ENCODE measurements at places on chromosomes 12 and 14.

DNA sequence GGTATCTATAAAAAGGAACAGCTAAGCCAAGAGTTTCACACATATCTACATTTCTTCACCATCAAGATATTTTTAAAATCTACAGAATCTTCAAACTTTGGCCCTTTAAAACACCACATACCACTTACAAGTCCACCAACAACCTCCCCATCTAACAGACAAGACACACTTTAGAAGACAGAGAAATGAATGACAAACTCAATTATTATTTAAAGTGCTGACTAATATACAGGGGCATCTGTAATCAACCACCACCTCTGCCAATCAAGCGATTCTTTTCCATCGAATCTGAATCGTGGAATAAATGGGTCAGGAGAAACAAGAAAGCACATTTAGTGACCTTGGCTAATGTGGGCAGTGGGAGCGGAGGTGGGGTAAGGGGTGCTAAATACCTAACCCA lies 7.7 kb downstream of the SETD3 start:
- no peak for DNase-seq

- no peak for DNase-seq
Observed at GRCh38 chr12:95571369-95571768, 20.1 kb upstream of the USP44 start.

- no peak for DNase-seq
Observed at GRCh38 chr12:50690925-50691324, 73.0 kb upstream of the ATF1 start.

GRCh38 chr12:7265251-7265650 lies 38.6 kb upstream of the ACSM4 start:
- DNase-seq: no peak

GRCh38 chr12:131370321-131370720 lies 340.6 kb upstream of the SFSWAP start:
- DNase-seq: no peak

DNA sequence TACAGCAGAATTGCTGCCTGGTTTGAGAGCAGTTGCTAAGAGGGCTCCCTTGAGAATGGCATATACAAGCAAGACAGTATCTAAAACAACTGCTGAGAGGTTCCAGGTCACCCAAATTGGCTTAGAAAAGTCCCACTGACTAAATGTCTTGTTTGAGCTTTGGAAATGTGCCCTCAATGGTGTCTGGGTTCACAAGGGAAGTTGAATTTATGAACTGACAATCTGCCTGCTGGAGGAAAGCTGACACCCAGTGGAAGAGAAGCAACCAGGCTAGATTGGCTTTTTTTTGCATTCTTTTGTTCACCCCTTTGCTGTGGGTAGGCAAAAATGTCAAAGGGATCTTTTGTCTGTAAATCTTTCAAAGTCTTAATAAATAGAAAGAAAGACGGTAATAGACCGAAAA lies 44.6 kb upstream of the NPFF start:
- DNase-seq: no peak

- DNase-seq: no peak
Observed at GRCh38 chr14:69059658-69060623, 80.8 kb upstream of the ACTN1 start.

DNA sequence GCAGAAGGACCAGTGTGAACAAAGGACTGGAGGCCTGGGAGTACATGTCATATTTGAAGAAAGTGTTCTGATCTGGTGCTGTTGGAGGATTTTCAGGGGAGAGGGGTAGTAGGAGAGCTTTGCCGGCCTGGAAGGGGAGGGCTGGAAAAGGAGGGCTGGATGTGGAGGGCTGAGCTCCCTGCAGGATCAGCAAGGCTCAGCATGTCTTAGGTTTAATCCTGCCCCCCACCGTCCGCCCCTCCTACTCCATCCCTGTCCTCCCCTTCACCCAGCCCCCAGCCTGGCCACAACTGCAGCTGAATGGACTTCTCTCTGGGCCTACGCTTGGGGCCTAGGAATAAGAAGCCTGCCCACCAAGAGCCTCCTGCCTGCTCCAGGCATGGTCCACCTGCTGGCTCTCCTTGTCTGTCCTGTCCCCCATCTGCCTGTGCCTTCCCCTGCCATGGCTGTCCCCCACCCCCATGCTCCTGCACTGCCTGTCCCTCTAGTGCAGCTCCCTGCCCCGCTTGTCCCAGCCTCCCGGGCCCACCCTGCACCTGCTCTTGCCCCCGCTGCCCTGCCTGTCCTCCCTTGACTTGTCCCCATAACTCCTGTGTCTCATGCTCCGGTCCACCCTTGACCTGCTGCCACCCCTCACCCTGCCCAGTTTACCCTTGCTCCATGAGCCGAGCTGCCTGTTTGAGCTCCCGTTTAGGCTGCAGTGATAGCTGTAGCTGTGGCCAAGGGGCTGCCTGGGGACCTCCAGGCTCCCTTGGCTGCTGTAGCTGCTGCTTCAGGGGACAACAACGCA lies 9.8 kb upstream of the RARG start:
- no peak for DNase-seq

DNA sequence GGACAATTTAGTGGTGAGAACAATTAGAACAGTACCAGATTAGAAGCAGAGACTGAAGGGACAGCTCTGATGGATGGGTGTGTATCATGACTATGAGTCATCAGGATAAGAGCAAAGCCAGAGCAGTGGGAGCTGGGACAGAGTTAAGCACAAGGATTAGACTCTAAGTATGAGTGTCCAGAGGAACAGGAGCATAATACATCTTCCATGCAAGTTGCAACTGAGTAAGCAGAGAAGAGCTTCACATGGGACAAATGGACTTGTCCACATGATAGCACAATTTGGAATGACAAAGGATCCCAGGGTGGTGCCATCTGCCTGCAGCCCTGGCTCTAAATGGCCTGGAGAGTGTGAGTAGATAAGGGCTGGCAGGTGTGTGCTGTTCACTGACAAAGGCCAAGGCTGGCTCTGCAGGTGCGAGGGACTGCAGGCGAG lies 226.4 kb upstream of the CAND1 start:
- peak; percentile 58 for DNase-seq

DNA sequence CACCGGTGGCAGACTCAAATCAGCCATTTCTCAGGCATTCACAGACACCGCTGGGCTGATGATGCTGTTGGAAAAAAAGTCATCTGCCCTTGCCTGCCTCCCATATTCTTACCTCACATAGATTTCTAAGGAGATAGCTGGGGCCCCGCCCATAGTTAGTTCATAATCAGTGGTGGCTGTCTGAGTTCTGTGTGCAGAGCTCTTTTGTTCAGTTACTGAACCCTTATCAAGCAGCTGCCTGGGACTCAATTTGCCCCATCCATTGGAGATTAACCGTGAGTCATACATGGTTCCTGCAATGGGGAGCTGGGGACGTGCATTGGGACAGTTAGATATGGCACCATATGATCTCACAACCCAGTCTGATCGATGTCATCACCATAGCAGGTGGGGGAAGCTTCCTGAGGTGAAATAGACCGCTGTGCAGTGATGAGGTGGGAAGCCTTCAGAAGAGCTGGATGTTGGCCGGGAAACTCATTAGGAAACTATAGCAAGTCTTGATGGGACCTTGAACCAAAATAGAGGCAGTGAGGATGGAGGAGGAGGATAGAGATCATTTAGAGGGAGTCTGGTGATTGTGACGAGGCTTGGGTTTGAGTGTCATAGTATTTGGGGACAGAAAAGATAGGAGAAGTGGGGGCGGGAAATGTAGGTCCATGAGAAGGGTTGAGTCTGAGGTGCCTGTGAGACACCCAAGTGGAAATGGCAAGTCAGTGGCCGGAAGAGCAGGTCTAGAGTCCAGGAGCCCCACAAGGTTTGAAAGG lies 147.8 kb downstream of the GCH1 start:
- no peak for DNase-seq

DNA sequence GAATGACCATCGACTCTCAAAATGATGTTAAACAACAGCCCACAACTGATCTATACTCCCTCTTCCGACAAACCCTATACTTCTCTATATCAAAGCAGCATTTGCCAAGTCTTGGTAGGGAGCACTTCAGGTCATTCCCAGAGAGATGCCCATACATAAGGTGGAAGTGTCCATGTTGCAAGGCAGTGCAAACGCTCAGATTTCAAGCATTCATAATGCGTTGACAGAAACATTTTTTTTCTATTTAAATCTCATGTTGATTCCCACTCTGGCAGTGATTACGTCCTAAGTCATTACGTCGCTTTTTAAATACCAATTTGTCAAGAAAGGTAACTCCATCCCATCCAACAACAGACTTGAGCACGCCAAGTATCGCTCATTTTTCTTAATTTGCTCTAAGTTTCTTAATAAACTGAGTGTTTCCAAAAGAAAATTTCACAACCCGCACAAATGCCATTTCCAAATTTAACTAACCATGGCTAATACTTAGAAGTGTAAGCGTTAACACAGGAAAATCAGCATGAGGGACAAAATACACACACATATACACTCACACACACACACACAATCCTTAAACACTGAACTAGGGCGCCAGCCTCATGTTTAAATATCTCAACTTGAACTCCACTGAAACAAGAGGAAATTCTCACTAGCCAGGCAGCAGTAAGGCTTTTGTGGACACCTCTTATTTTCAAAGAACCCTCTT lies 1.1 kb downstream of the GXYLT1 start:
- DNase-seq: peak; percentile 55

DNA sequence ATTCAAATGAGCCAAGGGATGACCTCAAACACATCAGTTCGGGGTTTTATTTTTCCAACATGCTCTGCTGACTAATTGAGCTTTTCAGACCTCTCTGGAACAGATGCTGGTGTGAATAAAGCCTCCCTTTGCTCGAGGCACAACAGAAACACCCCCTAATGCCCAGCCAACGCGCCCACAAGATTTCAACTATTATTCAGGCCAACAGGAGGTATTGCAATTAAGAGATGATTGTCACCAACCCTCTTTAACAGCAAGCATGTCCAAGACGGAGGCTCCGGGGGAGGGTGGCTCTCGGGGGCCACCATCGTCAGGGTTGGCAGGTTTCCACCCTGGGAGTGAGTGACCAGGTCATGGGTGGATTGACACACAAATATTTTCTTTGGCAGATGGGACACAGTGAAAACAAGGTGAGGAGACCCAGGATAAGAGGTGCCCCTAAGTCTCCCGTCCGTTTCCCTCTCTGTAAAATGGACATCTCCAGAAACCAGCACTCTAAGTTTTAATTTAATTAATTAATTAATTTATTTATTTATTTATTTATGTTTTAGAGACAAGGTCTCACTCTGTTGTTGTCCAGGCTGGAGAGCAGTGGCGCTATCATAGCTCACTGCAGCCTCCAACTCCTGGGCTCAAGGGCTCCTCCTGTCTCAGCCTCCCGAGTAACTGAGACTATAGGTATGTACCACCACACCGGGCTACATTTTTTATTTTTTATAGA lies 56.1 kb downstream of the MAP1LC3B2 start:
- no peak for DNase-seq

GRCh38 chr14:50892255-50892654 lies 20.4 kb downstream of the ABHD12B start:
- no peak for DNase-seq

DNA sequence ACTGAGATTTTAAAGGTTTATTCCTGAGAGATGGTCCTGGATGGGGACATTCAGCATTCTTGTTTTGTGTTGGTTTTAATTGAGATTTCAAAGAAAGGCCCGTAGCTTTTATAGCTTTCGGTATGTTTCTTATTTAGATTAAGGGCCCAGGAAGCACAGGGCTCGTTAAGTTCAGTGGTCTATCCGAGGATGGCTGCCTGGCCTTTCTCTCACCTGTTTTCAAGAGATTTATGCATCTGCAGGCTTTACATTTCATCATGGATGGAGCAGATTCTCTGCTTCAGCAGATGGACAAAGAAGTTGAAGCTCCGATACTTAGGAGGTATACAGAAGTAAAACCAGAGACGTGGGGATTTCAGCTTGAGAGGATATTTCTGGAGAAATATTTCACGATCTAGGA lies 16.0 kb downstream of the FZD10 start:
- no peak for DNase-seq

- DNase-seq: no peak
Observed at GRCh38 chr12:11744410-11744801, 94.9 kb downstream of the ETV6 start.

DNA sequence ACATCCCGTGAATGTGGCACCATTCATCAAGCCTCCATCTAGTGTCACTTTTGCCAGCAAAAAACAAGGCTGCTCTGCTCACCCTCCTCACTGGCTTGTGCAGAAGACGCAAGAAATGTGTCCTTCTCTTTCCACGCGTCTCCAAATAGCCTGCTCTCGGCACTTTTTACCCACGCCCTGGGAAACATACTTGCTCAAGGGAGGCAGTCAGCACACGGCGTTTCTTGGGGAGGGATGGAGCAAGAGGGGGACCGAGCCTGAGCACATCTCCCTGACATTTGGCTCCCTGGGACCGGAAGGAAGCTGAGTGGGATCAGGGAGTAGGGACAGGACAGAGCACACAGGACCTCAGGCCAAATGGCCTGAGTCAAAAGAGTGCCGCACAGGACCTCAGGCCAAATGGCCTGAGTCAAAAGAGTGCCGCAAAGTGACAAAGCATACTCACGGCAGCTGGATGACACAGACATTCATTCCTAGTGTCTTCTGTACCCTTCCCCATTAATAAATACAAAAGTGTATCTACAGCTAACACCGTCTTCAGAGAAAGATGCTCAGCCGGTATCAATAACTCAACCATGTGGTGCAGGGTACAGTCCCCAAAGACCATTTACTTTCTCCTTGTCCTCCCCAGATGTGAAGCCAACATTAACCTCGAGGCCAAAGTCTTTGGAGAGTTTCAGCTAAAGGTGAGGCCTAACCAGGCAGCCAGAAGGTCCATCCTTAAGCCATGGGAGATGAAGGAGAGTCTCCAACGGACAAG lies 7.1 kb downstream of the BCL11B start:
- DNase-seq: no peak

DNA sequence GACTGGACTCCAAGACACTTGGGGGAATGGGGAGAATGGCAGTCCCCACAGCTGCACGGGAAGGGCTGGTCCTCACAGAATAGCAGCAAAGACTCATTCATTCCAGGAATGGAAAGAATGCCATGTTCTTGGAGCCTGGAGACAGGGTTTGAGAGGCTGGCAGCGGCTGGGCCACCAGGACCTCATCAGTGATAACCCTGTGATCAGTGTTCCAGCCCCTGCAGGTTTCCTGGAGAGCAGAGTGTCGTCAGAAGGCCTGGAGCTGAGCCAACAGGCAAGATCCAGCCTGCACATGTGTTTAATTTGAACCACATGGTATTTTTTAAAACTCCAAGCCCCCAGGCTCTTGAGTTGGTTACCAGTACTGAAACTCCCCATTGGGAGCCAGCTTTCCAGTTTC lies 11.3 kb downstream of the BDKRB1 start:
- no peak for DNase-seq

Measured in NCI-H748 treated with DMSO at 0.1 percent for 48 hours (cell line).